SK-N-MC (cell line): ENCODE measurements at places on chromosomes 16 and 17.

- DNase-seq, result no peak
Observed at GRCh38 chr17:44043272-44043696, 23.2 kb downstream of the LSM12 start.

DNA sequence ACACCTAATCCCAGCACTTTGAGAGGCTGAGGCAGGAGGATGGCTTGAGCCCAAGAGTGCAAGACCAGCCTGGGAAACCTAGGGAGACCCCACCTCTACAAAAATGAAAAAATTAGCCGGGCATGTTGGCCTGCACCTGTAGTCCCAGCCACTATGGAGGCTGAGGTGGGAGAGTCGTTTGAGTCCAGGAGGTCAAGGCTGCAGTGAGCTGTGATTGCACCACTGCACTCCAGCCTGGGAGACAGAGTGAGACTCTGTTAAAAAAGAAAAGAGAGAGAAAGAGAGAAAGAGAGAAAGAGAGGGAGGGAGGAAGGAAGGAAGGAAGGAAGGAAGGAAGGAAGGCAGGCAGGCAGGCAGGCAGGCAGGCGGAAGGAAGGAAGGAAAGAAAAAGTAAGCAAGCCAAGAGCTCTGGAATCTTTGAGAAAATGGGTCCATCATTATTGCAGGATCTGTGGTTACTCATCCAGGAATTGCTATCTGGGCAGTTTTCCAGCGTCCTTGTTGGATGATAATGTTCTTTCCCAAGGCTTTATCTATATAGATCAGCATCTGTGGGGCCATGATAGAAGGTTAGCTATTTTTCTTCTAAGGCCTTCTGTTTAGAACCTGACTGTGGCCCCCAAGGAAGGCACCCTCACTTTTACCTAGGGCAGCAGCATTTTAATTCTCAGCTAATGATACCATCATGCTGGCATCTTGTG lies 533.2 kb upstream of the CDH5 start:
- DNase-seq, result peak; percentile 98

GRCh38 chr16:19524356-19524615 lies 544 bp downstream of the CCP110 start:
- DNase-seq, result no peak

DNA sequence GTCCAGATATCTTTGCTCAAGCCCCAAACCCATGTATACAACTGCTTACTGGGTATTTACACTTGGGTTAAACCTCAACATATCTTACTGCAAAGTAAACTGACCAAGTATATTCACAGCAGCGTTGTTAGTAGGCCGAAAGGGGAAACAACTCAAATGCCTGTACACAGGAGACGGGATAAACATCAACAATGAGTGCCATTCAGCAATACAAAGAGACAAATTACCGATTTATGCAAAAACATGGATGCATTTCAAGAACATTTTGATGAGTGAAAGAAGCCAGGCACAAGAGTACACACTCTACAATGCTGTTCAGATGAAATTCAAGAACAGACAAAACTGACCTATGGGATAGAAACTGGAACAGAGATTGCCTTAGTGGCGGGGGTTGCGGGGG lies 136.3 kb upstream of the CACNG3 start:
- no peak for DNase-seq
